ENCODE measurements at places on chromosomes 3 and 15. TPM values are rescaled to one million over a fixed set of nuclear protein-coding genes. Genes with fewer than 3 reads are reported as not detected.

Gene ZNF774
- 7.2 TPM for total RNA-seq

Gene GOLGA8H
- total RNA-seq, result 0.64 TPM

Gene PPM1L
- total RNA-seq, result 33.5 TPM

Gene LTK
- 0.68 TPM for total RNA-seq

Gene NPAP1
- total RNA-seq, result not detected

Gene FGF12
- total RNA-seq, result 1.6 TPM

Gene A4GNT
- total RNA-seq, result not detected

Gene NANOGP8
- not detected for total RNA-seq

Gene SLC51A
- total RNA-seq, result not detected

Gene ZNF502
- total RNA-seq, result 3.2 TPM
